ENCODE measurements at places on chromosomes 3 and 15.

DNA sequence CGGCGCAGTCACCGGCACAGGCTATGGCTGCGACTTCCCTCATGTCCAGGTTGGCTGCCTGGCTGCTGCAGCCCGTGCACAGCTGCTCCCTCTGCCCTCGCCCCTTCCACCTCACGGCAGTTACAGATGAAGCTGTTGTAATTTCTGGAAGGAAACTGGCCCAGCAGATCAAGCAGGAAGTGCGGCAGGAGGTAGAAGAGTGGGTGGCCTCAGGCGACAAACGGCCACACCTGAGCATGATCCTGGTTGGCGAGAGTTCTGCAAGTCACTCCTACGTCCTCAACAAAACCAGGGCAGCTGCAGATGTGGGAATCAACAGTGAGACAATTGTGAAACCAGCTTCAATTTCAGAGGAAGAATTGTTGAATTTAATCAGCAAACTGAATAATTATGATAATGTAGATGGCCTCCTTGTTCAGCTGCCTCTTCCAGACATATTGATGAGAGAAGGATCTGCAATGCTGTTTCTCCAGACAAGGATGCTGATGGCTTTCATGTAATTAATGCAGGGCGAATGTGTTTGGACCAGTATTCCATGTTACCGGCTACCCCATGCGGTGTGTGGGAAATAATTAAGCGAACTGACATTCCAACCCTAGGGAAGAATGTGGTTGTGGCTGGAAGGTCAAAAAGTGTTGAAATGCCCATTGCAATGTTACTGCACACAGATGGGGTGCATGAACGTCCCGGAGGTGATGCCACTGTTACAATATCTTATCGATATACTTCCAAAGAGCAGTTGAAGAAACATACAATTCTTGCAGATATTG is 13.2 kb upstream of the GNB4 start:
- no peak for DNase-seq

- no peak for DNase-seq
Observed at GRCh38 chr15:86876387-86876944, 796.8 kb downstream of the AGBL1 start.

- DNase-seq = no peak
Observed at GRCh38 chr3:37762286-37762685, 99.4 kb upstream of the CTDSPL start.

GRCh38 chr3:41502023-41502422 is 302.7 kb downstream of the CTNNB1 start:
- DNase-seq = no peak

DNA sequence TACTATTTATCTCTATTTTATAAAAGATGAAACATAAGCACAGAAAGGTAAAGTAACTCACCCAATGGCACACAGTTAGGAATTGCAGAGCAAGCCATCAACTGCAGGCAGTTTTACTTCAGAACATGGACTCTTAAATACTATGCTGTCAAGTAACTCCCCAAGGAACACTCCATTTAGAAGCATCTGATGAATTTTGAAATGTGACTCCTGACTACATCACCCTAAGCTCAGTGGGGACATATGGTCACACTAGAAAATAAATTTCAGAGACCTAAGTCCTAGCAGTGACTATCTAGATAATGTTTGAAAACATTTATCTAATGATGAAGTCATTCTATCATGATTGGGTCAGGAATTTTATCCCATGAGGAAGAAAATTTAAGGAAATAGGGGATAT is 272.8 kb upstream of the ARRDC4 start:
- DNase-seq = no peak
